ENCODE measurements at places on chromosomes 6 and 20. TPM values are rescaled to one million over a fixed set of nuclear protein-coding genes. Genes with fewer than 3 reads are reported as not detected.

Gene PAK1IP1
- 22.9 TPM for total RNA-seq

Gene GSTA5
- total RNA-seq, result not detected

Gene ATP6V1G2
- 3.1 TPM for total RNA-seq

Gene EFCAB8
- not detected for total RNA-seq

Gene KIF16B
- 10.0 TPM for total RNA-seq

Gene BNIP5
- not detected for total RNA-seq

Gene RNF144B
- total RNA-seq, result 2.8 TPM

Gene CBLN4
- total RNA-seq, result not detected

Gene SEMG2
- not detected for total RNA-seq

Gene DCDC2
- total RNA-seq, result not detected

Data from IMR-90 (cell line).